ENCODE measurements at places on chromosomes 2 and 18.

- DNase-seq: no peak
Measured at GRCh38 chr2:108304975-108305374, 16.3 kb downstream of the SULT1C2 start.

- DNase-seq: no peak
Measured at GRCh38 chr2:159119652-159120257, 151.3 kb downstream of the TANC1 start.

DNA sequence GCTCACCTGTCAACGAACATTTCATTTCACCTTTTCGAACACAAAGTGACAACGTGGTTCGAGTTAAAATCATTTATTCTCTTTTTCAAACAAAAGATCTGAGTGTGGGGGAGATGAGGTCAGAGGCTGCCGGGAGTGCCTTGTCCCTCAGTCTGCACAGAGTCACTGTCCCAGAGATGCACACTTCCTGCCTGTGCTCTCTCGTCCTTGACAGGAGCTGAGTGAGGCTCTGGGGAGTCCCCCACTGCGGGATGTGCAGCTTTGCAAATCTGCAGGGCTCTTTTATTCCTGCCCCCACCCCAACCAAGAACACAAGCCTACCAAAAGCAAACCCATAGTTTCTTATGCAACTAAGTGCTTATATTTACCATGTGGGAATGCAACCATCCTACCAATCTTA, 497.8 kb downstream of the EIPR1 start:
- no peak for DNase-seq

- no peak for DNase-seq
Measured at GRCh38 chr2:222912117-222912516, 51.3 kb downstream of the ACSL3 start.

DNA sequence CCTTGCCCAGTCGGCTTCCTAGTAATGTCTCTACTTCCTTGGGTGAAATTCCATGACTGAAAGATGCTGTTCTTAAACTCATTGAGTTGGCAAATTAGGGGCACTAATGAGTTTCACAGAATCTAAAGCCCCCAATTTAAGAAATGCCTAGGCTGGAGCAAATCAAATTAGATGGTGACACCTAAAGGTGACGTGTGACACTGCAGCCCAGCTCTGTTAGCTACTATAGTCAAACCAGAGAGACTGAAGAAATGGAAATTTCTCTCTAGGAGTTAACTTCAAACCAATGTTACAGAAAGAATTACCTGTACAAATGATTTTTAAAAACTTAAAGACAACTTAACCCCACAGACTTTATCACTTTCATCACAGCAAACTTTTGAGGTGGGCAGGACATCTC, 37.2 kb downstream of the LCT start:
- no peak for DNase-seq
